ENCODE measurements at places on chromosomes 5 and 9.

DNA sequence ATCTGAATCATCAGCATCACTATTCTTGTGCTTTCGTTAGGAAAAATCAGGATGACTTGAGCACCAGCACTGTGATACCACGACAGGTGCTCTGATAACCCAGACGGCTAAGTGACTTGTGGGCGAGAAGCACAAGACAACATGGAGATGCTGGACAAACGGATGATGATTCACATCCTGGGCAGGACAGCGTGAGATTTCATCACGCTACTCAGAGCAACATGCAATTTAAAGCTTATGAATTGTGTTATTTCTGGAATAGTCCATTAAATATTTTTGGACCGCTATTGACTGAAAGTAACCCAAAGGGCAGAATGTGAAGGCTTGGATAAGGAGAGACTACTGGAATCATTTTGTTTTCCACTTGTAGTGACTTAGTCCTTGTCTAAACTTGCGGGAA, 114.8 kb upstream of the DAPK1 start:
- no peak for DNase-seq

DNA sequence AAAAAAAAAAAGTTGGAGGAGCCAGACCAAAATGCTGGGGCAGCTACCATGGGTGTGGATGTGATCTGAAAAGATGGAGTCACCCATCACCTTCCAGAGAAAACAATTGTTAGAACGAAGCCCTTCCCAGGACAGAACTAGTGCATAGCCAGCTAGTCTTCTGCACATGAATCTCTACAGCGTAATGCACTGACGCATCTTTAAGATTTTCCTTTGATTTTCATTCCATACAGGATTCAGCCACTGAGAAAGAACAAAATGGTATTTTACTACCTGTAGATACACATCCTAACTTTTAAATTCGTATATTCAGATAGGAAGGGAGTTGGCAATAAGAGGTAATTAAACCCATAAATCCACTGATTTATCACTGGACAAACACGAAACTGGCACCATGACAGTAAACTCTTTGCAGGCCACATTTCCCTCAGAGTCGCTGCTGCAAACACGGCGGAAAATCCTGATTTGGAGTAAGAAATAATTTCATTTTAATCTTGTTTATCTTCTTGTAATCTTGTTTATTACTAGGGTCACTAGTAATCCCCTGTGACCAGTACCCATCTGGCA, 206.6 kb downstream of the SPOCK1 start:
- no peak for DNase-seq

GRCh38 chr5:112290691-112291090, 128.4 kb downstream of the EPB41L4A start:
- no peak for DNase-seq

DNA sequence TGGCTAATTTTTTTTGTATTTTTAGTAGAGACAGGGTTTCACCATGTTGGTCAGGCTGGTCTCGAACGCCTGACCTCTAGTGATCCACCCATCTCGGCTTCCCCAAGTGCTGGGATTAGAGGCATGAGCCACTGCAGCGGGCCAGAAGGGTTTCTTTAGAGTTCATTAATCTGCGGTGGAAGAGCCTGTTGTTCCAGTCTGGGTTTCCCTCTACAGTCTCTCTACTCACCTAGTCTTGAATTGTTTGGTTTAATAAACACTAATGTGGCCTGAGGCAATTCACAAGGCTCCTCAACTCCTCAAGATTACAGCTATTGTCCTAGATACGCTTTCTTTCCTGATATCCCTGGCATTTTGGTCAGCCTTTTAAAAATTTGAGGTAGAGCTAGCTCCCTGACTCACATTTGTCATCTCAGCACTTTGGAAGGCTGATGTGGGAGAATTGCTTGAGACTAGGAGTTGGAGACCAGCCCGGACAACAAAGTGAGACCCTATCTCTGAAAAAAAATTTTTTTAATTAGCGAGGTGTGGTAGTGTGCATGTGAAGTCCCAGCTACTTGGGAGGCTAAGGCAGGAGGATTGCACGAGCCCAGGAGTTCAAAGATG, 4.6 kb upstream of the SAR1B start:
- DNase-seq: no peak

DNA sequence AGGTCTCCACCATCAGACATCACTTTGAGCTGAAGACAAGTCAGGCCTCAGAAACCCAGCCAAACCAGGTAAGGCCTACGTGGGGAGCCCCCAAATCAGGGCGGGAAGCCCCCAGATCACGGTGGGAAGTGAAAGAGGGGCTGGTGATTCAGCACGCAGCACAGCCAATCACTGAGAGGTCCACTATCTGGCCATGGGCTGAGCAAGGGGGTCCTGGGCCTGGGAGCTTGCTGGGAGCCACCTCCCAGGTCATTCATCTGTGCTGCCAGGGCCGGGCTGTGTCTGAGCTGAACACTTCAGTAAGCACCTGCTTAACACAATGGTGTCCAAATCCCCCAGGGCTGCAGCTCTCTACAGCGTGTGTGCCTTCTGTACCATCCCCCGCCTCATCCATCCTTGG, 15.5 kb downstream of the MED10 start:
- no peak for DNase-seq

- no peak for DNase-seq
Measured at GRCh38 chr5:167777746-167778145, 513.7 kb upstream of the WWC1 start.

- no peak for DNase-seq
Measured at GRCh38 chr5:44727100-44727499, 81.6 kb upstream of the MRPS30 start.

DNA sequence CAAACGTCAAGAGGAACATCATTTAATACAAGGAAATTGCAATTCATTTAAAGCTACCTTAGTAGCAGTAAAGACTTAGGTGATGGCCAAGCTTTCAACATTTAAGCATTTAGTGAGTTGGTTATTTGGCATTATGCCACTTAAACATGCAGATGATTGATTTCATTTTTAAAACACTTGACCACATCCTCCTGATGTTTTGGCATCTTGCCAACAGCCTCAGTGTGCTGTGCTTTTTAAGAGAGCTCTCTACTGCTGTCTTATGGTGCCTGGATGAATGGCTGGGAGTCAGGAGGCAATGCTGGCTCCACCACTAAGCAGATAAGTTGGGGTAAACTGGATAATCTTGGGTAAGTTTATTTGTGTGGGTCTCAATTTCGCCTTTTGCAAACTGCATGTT, 364.5 kb downstream of the MAN2A1 start:
- peak; percentile 41 for DNase-seq

DNA sequence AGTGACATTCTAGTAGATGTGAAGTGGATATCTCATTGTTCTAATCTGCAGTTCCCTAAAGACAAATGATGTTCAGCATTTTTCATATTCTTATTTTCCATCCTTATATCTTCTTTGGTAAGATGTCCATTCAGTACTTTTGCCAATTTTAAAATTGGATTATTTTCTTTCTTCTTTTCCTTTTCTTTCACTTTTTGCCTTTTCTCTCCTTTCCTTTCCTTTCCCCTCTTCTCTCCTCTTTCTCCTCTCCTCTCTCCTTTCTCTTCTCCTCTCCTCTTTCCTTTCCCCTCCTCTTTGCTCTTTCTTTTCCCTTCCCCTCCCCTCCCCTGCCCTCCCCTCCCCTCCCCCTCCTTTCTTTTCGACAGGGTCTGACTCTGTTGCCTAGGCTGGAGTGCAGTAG, 10.1 kb downstream of the ZFYVE16 start:
- no peak for DNase-seq

DNA sequence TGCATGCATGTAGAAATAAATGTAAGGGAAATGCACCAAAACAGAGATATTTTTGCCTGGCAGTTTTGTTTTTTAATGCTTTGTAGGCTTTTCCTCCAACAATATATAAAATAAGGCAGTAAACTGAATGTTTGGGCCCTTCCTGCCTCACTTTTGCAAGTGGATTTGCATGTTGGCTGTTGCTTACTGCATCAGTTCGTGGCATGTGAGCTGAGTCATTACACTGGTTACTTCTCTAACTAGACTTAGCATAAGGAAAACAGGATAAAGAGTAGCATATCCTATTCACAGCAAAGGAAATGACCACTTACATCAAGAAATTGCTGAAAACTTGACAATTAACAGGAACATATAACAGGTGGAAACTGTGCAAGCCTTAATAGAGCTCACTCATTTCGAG, 113.4 kb downstream of the TLE1 start:
- DNase-seq: no peak

DNA sequence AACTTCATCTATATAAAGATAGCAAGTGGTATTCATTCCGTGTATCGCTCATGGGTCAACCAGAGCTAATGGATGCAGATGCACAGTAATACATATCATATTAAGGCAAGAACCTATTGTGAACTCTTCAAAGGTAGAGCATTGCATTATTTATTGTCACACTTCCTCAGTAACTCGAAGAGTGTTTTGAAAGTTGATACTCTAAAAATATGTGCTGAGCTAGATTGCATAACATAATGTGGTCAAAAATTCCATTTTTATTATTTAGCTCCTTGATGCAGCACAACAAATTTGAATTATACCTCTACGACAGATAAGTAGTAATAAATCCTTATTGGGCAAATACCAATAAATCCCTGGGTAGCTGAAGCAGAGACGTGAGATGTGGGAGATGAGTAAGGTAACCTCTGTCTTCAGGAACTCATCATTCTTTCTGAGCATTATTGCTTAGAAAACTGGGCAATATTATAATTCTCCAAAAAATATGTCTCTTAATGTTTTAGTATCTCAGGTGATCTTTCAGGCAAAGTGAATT, 70.3 kb downstream of the CDH18 start:
- no peak for DNase-seq

- DNase-seq: no peak
Measured at GRCh38 chr5:11214864-11215644, 454.0 kb upstream of the DAP start.

DNA sequence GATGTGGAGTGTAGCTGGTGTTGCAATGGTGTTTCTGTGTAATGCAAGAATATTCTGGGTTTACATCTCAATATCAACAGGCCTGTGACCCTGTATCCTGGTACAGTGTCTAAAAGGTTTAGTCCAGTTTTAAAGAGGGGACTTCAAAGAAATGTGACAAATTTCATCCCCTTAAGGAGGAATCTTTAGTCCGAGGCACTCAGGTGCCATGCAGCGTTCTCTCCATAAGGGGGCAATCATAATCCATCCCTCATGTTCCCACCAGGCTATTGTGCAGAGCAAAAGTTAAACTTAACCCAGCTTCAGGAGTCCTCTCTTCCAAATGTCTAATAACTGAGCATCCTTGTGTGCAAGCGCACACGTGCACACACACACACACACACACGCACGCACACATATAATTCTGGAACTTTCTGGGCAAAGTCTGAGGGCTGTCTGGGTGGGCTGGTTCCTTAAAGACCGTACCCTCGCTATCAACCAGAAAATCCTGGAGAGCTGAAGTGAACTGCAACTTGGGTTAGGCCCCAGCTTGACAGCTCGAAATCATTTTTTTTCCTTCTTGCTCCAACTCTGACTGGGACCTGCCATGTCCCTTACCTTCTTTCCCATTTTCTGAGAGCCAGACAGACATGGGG, 46.0 kb downstream of the CRB2 start:
- DNase-seq: no peak

DNA sequence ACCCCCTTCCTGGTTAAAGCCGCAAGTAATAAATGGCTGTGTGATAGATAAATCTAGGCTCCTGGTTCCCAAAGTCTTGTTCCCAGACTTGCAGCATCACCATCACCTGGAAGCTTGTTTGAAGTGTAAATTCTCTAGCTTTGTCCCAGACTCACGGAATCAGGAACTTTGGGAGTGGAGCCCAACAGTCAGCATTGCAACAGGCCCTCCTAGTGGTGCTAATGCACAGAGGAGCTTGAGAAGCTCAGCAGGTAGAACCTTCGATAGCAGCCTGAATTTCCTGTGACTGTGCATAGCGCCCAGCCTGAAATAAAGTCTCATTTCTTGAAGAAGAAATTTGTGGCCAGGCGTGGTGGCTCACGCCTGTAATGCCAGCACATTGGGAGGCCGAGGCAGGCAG, 30.3 kb upstream of the MELK start:
- no peak for DNase-seq

GRCh38 chr5:122151640-122152039, 22.3 kb downstream of the ZNF474 start:
- no peak for DNase-seq

DNA sequence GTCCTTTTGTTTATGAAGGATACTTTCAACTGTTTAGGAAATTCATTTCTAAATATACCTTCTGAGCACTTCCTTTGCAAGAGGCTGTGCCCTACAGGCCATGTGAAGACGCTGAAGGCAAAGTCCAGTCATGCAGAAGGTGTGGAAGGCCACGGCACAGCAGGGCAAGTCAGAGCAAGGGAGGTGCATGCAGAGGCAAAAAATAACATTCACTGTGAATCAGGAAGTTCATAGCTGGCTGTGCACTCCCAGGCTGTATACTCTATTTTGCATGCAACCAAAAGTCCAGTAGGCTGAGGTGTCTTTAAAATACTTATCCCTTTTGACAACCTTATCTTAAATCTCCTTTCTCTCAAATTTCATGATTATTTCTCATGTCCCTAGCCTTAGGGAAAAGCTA, 50.3 kb downstream of the GNAQ start:
- DNase-seq: no peak

DNA sequence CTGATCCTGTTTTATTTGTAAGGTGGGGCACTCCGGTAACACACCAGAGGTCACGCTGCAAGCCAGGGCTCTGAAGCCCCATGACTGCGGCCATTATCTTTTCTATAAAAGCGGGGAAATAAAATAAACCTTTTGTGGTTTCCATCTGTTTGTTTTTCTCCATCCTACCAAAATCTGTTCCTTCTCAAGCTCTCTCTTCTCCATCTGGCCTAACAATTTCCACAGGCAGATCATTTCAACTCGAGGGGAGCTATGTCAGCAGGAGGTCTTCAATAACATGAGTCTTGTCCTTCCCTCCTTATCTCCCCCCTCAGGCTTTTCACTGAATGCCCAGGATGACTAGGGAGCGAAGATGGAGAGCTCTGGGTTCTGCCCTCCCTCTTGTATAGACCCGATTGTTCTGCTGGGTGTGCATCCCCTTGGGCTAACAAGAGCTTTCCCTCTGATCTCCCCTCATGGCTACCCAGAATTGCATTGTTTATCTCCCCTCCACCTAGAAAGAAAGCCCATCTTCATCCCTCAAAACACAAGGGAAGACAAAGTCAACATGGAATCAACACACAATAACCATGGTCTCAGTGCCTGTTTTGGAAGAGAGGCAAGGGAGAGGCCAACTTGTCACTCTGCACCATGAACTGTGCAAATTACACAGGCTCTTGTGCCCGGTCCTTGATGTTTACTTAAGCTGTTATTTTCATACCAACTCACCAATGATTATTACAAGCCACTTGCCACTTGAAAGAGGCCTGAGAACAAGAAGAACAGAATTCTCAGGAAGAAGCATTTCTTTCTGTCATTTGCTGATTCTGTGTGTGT, 187.8 kb downstream of the FANCC start:
- DNase-seq: no peak

DNA sequence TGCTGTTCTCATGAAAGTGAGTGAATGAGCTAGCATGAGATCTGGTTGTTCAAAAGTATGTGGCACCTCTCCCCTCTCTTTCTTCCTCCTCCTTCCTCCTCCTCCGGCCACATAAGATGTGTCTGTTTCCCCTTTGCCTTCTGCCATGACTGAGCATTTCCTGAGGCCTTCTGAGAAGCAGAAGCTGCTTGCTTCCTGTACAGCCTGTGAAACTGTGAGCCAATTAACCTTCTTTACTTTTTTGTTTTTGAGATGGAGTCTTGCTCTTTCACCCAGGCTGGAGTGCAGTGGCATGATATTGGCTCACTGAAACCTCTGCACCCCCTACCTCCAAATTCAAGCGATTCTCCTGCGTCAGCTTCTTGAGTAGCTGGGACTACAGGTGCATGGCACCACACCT, 6.1 kb downstream of the S100Z start:
- peak; percentile 18 for DNase-seq

- DNase-seq: no peak
Measured at GRCh38 chr5:54073735-54074134, 236.6 kb downstream of the ARL15 start.

GRCh38 chr9:68740561-68740960, 35.5 kb downstream of the PIP5K1B start:
- DNase-seq: no peak
